Astrocyte (in vitro differentiated cells and primary cell): ENCODE measurements at places on chromosomes 7 and 10. TPM values are rescaled to one million over a fixed set of nuclear protein-coding genes. Genes with fewer than 3 reads are reported as not detected.
A peak's percentile ranks its signal among the peaks of the same experiment; 100 is the strongest.

Gene COL17A1
- total RNA-seq = 2.6 and 10.1 TPM in 2 replicates

GRCh38 chr7:35374858-35375257 lies 121.0 kb upstream of the TBX20 start:
- DNase-seq = no peak

GRCh38 chr10:44975431-44976331 lies 2.9 kb downstream of the DEPP1 start:
- DNase-seq = peak; percentile 76

DNA sequence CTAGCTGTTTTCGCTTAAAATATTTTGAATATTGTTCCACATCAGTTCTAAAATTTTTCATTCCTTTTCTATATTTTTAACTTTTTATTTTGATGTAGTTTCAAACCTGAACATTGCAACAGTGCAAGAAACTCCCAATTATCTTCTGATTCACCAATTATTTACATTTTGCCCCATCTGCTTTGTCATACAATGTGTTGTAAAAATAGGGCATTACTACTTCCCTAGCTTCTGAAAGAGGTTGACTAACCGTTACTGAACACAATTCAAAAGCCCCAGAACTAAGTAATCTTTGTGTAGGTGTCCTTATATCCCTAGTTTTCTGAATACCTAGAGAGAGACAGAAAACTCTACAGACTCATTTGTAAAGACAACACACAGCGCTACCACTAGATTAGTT lies 86.7 kb downstream of the AVL9 start:
- no peak for DNase-seq

- no peak for DNase-seq
Measured at GRCh38 chr10:81875467-81876252, 666 bp downstream of the NRG3 start.

DNA sequence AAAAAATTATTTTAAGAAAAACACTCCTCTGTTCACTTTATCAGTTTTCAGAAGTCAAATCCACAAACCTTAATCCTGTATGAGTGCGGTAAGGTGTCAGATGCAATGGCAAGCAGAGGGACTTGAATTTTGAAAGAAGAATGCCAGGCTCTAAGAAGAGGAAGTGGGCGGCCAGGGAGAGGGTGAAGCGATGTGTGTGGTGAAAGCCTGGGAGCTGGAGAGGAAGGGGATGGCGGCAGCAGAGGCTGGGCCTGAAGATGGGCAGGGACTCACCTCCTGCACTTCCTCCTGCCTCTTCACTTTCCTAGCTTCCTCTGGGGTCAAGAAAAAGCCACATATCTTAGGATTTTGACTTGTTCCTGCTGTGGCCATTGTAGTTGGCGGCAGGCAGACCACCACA lies 609.6 kb downstream of the PARD3 start:
- DNase-seq = no peak

Gene GRM3
- total RNA-seq = not detected in 2 replicates

Gene OPN4
- total RNA-seq = not detected in 2 replicates

DNA sequence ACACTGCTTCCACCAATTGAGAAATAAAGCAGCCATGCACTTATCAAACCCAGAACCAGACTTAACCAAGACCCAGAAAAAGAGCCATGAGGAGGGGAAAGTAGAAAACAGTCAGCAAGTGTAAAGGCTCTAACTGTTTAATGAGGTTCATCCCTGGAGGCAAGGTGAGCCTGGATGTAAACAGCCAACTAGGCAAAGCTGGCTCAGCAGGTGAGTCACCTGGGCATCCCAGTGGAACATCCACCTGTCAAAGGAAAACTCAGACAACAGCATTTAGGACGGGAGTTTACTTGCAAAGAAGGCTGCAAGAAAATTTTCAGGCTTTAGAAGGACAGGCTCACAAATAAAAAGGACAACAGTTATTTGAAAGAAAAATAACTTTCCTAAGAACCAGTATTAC lies 153.0 kb downstream of the SNX13 start:
- no peak for DNase-seq

Gene MCM10
- total RNA-seq = 1.5 and 1.9 TPM in 2 replicates

Gene TAX1BP1
- total RNA-seq = 127 and 133 TPM in 2 replicates

Gene SAMD9
- 64.4 and 77.1 TPM in 2 replicates for total RNA-seq

Gene EPC1
- 25.7 and 26.3 TPM in 2 replicates for total RNA-seq

Gene H2AZ2
- 93.4 and 105 TPM in 2 replicates for total RNA-seq

Gene LRGUK
- total RNA-seq = 0.43 and 0.64 TPM in 2 replicates

Gene ACTL6B
- not detected in 2 replicates for total RNA-seq

Gene HMX3
- total RNA-seq = not detected in 2 replicates

Gene HOXA1
- total RNA-seq = 0.23 TPM in 1 of 2 replicates, not detected in the other

Gene CYP3A4
- total RNA-seq = not detected in 2 replicates

Gene KLF14
- total RNA-seq = 0.07 TPM in 1 of 2 replicates, not detected in the other

DNA sequence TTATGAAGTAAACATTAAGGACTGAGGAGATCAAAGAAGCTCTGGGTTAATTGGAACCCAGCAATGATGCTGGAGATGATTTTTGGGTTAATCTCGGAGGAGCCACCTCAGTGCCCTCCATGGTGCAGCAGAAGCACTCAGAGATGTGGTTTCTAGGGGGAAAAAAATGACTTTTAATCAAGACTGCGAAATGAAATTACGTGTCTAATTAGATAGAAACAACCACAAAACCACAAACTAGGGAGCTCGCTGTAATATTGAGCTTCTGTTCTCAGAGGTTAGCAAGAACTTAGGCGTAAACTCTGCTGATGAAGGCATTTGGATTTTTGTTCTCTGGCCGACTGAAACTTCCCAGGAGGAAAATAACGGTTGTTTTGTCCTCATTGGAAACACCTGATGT lies 319.0 kb downstream of the GRID1 start:
- DNase-seq = no peak

Gene NDUFB2
- 218 and 254 TPM in 2 replicates for total RNA-seq

Gene OSBPL3
- total RNA-seq = 51.6 and 62.9 TPM in 2 replicates

- no peak for DNase-seq
Measured at GRCh38 chr10:2984682-2985081, 82.7 kb upstream of the PFKP start.

- no peak for DNase-seq
Measured at GRCh38 chr10:71664585-71664984, 55.0 kb downstream of the C10orf105 start.

GRCh38 chr7:64887756-64888508 lies 15.1 kb upstream of the ZNF273 start:
- no peak for DNase-seq

Gene CLIP2
- total RNA-seq = 31.4 and 35.4 TPM in 2 replicates

Gene TMEM140
- 0.27 and 0.62 TPM in 2 replicates for total RNA-seq

Gene MMRN2
- 0.27 and 0.46 TPM in 2 replicates for total RNA-seq

DNA sequence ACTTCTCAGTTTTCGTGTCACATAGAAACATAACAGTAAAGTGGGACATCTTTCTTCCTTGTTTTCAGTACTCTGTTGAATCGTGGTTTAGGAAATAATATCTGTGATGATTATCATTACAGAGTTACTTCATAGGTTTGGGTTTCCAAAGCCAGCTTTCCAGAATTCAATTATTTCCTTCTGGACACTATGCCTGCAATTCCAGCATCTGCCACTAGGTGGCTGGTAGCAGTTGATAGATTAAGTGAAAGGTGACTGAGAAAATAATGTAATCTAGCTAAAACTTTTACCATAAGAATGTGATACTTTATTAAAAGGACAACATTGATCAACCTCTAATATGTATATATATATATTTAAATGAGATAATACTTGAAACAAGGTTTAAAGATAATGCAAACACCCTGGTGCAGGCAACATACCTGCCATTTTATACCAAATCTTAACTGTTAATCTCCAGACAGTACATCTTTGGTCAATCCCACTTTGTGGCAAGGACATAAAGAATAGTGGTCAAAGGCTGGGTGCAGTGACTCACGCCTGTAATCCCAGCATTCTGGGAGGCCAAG lies 102.6 kb downstream of the SH3PXD2A start:
- DNase-seq = no peak

Gene HIF1AN
- total RNA-seq = 49.4 and 50.1 TPM in 2 replicates

DNA sequence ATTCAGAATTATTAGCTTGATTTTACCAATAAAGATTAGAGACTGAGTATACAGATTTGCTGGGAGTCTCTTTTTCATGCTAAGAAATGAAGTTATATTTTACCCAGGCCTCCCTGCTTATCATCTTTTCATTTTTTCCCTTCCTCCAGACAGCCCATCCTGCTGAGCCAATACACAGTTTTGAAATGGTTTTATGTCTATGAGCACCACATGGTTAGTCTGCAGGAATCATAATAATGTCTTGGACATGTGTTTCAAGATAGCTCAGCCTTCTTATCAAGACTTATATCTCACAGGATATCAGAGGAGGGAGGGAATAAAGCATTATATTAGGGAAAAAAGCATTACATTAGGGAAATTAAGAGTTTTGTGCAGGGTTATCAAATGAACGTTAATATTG lies 157.1 kb downstream of the EXOC4 start:
- DNase-seq = no peak

- peak; percentile 15 for DNase-seq
Measured at GRCh38 chr7:127845522-127846214, 185.6 kb downstream of the LRRC4 start.

DNA sequence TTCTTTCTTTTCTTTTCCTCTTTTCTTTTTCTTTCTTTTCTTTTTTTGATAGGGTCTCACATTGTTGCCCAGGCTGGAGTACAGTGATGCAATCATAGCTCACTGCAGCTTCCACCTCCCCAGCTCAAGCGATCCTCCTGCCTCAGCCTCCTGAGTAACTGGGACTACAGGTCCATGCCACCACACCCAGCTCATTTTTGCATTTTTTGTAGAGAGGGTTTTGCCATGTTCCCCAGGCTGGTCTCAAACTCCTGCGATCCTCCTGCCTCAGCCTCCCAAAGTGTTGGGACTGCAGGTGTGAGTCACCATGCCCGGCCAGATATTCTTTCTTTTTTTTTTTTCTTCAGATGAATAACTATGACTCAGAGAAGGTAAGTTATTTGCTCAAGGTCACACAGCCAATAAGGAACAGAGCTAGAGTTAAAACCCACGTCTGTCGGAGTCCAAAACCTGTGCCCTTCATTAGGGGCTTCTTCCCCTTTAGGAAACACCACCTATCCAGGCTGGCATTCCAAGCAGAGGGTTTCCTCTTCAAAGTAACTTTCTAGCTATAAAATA lies 28.1 kb upstream of the DNMBP start:
- no peak for DNase-seq

DNA sequence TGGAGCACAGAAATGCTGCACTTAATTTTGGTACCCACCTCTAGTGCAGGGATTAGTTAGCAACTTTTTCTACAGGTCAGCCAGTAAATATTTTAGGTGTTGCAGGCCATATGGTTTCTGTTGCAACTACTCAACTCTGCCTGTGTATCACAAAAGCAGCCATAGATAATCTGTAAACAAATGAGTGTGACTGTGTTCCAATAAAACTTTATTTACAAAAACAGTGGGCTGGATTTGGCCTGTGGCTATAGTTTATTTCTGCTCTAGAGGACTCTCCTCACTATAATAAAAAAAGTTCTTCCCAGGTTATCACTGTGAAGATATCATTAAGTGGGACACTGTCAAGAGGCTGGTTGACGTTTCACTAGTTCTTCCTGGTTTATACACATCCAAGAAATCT lies 65.8 kb downstream of the DNAJC12 start:
- no peak for DNase-seq
